Bronchial epithelial cell (primary cell): ENCODE measurements at places on chromosomes 16 and 17.

DNA sequence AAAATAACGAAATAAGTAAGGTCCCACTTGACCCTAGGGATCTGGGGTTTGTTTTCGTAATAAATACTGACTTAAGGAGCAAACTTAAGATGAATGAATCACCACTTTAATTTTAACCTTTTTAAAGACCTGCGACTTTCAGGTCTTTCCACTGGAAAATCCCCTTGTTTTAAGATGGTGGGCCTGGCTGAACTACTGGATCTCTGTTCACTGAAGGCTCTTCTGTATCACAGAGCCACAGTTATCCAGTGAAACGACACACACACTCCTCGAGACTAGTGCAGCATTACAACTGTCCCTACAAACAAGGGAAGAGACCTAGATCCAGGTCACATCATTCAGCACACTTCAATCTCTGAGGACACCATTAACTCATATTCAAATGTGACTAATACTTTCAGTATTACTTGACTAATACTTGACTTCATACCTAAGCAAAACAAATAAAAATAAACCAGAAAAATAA lies 299.0 kb downstream of the CEP112 start:
- peak; percentile 31 for DNase-seq

- DNase-seq, result no peak
Observed at GRCh38 chr16:88541831-88542616, 28.2 kb upstream of the ZC3H18 start.

GRCh38 chr17:77772461-77772897 lies 186.0 kb upstream of the TNRC6C start:
- no peak for DNase-seq

DNA sequence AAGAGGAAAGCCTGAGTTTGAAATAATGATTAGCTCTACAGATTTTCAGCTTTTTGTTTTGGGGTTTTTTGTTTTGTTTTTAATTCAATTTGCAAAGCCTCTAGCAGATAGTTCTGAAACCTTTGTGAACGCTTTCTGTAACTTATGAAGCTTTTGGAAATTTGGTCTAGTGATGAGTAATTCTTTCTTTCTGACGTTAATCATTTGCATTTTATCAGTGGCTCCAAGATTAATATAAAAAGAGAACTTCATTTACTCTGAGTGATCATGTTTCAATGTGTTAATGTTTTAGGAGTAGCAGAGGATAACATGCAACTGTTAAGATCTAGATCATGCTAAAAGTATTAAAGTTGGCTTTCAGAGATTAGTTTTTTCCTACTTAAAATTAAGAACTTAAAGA lies 160.3 kb upstream of the TBX2 start:
- DNase-seq, result no peak

- DNase-seq, result no peak
Observed at GRCh38 chr17:44776628-44777393, 18.0 kb downstream of the ADAM11 start.

GRCh38 chr16:74842413-74842812 lies 67.8 kb upstream of the FA2H start:
- peak; percentile 48 for DNase-seq

- peak; percentile 51 for DNase-seq
Observed at GRCh38 chr16:47644166-47644565, 183.0 kb downstream of the PHKB start.

- DNase-seq, result peak; percentile 57
Observed at GRCh38 chr16:81626181-81626674, 152.9 kb upstream of the PLCG2 start.

- DNase-seq, result peak; percentile 56
Observed at GRCh38 chr17:45230787-45231480, 9.2 kb downstream of the FMNL1 start.

DNA sequence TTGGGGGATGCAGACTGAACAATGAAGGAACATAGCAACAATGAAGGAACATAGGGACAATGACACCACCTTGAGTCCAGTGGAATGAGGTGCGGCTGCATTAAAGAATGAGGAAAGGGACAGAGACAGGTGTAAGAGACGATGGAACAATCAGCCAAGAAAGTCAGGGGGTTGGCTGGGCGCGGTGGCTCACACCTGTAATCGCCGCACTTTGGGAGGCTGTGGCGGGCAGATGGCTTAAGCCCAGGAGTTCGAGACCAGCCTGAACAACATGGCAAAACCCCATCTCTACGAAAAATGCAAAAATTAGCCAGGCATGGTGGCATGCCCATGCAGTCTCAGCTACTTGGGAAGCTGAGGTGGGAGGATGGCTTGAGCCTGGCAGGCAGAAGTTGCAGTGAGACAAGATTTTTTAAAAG lies 13.6 kb upstream of the CBFB start:
- no peak for DNase-seq

DNA sequence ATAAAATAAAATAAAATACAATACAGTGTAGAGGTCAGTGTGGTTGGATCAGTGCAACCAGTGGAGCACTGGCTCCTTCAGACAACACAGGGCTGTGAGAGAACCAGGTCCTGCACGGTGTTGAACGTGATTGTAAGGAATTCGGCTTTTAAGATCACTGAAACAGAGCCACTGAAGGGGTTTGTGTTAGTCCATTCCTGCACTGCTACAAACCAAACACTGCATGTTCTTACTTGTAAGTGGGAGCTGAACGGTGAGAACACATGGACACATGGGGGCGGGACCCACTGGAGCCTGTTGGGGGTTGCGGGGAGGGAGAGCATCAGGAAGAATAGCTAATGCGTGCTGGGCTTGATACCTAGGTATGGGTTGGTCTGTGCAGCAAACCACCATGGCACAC lies 193.2 kb upstream of the AXIN2 start:
- peak; percentile 42 for DNase-seq

DNA sequence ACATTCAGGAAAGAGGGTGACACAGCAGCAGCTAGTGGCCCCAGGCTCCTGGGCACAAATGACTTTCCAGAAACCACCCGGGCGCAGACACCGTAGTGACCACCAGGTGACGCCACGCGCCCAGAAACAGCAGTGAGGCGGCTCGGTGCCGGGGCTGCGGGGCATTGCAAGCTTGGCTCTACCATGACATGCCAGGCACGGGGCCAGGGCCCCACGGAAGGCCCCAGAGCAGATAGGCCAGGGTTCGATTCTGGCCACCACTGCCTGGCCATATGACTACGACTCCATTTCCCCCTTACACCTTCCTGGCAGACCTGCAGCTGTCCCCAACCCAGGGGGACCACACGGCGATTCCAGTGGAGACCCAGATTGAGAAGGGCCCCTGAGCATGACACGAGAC lies 6.7 kb downstream of the RHBDF1 start:
- peak; percentile 48 for DNase-seq

DNA sequence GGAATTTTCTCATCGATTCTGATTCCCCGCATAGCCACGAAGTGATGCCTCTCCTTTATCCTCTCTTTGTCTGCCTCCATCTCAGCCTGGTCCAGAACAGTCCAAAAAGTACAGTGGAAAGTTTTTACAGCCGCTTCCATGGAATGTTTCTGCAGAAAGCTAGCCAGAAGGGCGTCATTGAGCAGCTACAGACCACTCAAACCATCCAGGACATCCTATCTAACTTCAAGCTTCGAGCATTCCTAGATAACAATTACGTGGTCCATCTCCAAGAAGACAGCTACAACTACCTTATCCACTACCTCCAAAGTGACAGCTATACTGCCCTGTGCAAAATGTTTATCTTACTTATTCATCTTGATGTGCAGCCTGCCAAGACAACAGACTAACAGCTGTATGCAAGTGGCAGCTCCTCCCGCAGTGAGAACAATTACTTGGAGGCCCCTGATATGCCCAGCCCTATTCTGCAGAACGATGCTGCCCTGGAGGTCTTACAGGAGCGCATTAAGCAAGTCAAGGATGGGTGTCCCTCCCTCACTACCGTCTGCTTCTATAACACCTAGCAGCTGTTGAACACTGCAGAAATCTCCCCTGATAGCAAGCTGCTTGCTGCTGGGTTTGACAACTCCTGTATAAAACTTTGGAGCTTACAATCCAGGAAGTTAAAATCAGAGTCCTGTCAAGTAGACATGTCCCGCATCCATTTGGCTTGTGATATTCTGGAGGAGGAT lies 38.9 kb downstream of the SLFN12L start:
- no peak for DNase-seq

DNA sequence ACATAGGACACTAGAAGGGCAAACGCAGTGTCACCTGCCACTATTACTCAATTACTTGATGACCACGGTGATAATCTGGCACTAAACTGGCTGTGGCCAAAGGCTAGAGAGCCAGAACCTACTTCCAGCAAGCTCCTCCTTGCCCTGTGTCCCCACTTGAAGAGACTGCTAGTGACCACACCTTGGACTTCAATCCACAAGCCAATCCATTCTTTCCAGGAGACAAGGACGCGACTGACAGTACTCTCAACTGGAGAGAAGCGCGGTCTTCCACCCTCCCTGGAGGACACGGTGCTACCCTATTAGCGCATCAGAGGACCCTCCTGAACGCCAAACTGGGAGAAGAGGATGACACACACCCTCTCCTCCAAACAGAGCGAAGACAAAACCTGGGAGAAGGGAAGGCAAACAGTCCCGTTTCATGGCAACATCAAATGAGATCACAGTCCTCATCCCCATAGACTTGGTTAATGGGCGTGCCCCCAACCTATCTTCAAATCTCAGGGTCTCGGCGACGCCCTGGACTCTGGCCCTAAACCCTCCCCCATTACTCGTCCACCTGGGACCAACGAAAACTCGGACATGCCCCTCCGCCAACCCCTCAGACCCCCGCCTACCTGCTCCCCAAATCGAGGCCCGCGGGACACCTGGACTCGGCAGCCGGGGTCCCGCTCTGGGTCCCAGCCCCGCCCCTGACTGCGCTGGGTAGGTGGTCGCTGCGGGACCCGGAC lies 508 bp downstream of the FLCN start:
- peak; percentile 37 for DNase-seq
